ENCODE measurements at places on chromosomes 3 and 15.

DNA sequence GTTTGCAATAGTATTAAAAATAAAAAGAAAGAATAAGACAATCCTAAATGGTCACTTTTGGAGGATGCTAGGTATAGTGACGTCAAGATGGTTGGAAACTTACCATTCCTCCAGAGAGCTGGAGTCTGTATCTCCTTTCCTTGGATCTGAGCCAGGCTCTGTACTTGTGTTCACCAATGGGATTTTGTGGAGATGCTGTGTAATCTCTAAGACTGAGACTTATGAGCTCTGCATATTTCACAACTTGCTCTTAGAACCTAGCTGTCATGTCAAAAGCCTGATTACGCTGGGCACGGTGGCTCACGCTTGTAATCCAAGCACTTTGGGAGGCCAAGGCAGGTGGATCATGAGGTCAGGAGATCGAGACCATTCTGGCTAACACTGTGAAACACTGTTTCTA lies 126.8 kb upstream of the CLSTN2 start:
- DNase-seq, result no peak

DNA sequence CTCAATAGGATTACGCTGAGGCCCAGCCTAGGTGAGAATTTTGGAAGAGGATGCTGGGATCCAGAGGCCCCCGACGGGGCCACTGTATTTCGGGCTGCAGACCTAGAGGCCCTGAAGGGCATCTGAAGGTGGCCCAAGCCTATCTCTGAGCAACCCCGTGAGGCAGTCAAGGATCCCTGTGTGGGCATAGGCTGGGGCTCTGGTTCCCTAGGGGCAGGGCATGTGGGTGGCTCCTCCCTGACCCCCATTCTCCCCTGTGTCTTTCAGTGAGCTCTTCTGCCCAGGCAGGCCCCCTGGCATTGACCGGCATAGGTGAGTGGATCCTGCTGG lies 216.0 kb downstream of the SNRPN start:
- DNase-seq, result no peak

DNA sequence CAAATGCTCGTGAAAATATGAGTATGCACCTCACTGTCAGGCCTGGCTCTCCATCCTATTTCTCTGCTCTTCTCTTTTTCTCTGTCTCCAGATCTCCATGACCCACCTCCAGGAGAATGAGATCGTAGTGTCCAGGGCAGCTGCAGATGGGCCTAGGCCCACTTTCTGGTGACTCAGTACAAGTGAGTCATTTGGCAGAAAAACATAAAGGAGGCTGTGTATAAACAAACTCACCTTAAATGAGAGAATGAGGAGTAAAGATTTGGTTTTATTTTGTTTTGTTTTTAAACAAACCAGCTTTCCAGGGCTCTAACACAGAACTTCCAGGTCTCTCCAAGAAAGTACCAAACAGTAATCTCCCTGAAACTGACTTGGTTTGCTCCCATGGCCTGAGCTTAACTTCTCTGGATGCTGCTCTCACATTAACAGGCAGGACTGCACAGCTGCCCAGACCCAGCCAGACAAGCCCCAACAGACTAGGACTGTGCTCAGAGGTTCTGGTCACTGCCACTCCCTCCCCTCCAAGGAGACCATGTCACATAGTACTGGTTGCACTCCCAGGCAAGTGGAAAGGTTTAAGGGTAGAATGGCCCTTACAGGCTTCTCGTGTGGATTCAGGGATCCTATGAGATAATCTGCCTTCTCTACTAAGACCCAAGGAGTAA lies 1.5 kb upstream of the HEG1 start:
- no peak for DNase-seq

- no peak for DNase-seq
Measured at GRCh38 chr15:99508311-99508645, 57.5 kb upstream of the MEF2A start.

DNA sequence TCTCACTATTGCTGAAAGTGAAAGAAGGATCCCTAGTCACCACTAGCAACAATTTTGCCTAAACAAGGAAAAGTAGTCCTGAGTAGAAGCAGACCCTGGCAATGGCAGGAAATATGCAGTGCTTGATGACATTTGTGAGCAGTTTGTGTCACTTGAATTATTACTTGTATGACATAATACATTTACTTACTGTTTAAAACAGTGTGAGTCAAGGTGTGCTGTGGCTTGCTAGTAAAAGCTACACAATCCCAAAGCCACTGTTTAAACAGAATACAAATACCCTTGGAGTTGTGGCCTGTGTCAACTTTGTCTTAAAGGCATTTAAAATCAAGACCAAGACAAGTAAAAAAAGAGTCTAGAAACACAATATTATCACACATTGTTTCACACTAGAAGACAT lies 775.4 kb downstream of the ROBO1 start:
- DNase-seq, result no peak

- DNase-seq, result no peak
Measured at GRCh38 chr3:166897811-166898210, 482.3 kb downstream of the ZBBX start.

GRCh38 chr3:187914231-187914630 lies 169.0 kb upstream of the BCL6 start:
- DNase-seq, result no peak

DNA sequence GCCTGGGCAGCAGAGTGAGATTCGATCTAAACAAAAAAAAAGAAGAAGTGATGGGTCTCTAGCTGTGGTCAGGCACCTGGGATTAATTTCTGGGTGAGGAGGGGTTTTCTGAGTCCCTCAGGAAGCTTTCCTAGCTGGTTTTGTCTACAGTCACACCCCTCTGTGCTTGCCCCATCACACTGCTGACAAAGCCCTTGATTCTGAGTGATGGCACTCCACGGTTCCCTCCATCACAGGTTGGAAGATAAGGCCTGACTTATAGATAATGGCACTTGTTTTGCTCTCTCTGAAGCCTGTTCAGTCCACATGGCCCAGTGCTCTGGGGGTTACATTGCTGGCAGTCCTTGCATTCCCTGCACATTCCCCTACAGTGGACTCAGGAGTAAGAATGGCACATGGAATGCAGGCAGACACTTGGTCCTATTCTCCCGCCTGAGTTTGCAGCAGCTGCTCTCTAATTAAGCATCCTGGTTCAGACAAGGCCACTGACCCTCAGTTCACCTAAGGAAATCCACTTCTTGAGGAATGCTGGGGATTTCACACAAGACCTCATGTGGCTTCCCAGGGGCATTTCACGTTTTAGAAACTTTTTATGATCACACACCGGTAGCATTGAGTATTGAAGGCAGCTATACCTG lies 81.0 kb upstream of the NMNAT3 start:
- no peak for DNase-seq

- DNase-seq, result no peak
Measured at GRCh38 chr3:130299531-130299930, 45.9 kb upstream of the COL6A5 start.

GRCh38 chr15:101088271-101088670 lies 163.6 kb downstream of the CHSY1 start:
- DNase-seq, result no peak

- DNase-seq, result no peak
Measured at GRCh38 chr15:95032156-95032555, 800.8 kb downstream of the MCTP2 start.

DNA sequence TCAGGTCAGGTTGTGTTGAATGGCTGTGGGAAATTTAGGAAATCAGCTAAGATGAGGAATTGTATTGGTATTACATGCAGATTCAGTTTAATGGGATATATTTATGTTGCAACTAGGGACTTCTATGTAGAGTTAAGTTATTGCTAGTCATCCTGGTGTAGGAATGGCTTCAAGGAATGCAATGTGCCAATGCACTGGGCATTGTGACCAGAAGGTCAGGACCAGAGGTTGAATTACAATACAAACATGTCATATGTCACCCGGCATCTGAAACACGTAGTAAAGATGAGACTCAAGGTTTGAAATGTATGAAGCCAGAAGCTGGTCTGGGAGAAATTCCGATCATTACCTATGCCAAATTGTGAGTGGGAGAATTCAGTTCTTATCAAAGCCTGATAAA lies 11.7 kb upstream of the GAP43 start:
- DNase-seq, result no peak

- no peak for DNase-seq
Measured at GRCh38 chr3:36710606-36711005, 53.7 kb downstream of the DCLK3 start.

- no peak for DNase-seq
Measured at GRCh38 chr3:115999613-116000012, 376.3 kb downstream of the GAP43 start.

GRCh38 chr3:116141724-116142123 lies 303.6 kb downstream of the LSAMP start:
- DNase-seq, result no peak

DNA sequence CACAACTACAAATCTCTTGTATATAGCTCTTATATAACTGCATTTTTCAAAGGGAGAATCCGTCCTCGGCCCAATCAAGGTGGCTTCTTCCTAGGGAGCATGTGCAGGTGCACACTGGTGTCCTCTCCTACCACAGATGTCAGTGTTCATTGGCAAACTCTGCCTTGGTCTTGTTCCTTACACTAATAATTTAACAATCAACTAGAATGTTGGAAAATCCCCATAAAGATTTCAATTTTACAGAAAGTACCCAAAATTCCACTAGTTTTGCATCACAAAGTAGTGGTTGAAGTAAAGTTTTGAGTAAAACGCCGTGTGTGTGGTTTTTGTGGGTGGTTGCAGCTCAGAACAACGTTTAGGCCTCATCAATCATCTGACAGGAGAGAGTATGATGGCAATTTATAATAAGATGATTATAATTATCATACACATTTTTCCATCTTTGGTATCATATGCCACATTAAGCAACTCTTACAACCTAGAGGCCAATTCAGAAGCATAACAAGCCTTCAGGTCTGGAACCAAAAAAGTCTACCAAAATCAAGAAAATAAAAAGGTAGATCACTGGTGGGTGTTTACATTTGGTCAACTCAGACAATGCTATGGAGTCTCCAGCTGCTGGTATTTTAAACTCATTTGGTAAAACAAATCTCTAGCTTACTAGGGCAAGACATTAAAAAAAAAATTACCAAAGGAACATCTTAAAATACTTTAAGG lies 128.9 kb upstream of the BHLHE40 start:
- no peak for DNase-seq

- no peak for DNase-seq
Measured at GRCh38 chr3:2517500-2518172, 419.0 kb downstream of the CNTN4 start.

DNA sequence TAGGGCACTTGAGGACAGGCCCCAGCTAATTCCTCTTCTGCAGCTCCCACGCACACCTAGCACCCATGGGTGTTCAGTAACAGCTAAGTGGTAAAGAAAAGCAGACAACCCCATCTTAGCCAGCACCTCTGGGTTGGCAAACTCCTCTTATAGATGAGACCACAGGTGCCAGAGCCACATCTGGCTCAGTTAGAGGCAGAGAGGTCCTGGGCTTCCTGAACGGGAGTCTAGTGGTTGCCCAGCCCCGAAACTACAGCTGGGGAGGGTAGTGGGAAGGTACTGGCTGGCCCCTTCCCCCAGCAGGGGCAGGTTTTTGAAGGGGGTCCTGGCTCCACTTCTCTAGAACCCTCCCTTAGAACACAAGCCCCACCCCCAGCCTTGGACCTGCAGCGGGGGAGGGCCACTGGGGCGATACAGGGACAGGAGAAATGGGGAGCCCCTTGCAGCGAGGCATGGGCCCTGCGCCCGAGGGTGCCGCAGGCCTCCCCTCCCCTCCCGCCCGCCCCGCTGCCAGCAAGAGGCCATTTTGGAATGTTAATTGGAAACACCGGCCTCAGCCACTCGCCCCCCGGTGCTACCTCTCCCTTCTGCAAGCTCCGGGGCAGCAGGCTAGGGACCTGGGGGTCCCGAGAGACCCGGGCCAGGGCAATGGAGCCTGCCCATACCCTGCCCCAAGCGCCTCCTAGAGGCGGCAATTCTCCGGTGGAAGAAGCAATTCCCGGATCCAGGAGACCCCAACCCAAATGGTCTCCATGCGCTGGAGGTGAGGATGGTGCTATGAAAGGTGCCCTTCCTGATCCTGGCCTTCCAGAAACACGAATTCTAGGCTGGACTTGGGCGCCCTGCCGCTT lies 1.5 kb downstream of the DUSP7 start:
- DNase-seq, result peak; percentile 26

- no peak for DNase-seq
Measured at GRCh38 chr3:14879211-14879874, 60.6 kb downstream of the FGD5 start.

DNA sequence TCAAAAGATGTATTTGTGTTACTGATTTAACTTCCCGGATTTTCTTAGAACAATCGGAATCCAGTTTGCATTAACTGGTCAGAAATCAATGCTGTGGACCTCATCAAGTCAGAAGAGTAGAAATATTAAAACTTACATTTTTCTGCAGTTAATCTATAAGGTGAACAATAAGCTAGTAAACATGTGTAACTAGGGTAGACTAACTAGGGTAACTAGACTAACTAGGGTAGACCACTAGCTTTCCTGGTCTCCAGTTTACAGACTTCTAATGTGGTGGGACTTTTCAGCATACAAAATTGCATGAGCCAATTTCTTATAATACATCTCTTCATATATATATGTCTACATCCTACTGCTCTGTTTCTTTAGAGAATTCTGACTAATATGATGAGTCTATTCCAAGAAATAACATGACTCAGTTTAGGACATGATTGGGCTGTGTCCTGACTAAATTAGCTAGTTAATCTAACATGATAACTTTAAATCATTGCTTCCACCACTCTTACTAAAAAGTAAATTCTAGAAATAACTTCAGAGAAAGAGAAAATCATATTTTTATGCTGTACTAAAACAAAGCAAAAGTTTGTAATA lies 5.3 kb downstream of the PLSCR2 start:
- no peak for DNase-seq

GRCh38 chr15:99981191-99981647 lies 248.0 kb upstream of the LYSMD4 start:
- DNase-seq, result no peak

GRCh38 chr3:76083992-76084391 lies 298.6 kb upstream of the ZNF717 start:
- DNase-seq, result no peak

DNA sequence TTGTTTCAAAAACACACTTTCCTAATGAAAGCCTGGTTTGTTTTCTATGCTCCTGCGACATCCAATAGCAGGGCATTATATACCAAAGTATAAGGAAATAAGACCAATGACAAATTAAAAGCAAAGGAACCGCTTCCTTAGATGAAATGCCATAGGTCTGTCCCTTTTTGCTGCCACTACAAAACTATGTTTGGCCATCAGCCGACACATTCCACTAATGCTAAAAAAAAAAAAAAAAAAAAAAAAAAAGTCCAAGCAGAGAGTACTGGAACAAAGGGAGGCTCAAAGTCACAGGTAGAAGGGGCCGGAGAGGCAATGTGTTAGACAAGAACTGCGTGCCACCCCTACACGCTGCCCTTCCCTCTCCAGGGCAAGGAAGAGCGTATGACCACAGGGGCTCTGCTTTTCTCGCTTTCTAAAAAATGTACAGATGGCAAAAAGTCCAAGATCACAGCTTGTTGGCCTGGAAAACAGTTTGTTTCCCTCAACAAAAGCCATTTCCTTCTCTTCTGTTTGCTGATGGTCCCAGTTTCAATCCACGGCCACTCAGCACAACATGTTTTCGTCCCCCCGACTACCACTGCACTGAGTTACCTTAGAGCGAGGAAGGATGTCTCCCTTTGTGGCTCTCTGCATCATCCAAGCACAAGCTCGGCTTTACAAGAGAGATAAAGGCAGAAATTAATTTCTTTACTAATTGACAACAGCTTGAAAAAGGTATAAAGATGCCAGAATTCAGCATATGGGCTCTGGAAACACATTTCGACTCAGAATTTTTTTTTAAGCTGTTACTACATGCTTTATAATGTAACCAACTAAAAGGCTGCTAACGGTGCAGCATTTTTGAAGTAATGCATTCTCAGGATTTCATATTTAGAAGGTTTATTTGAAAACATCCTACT lies 70.8 kb downstream of the ABTB1 start:
- no peak for DNase-seq

All from endothelial cell (in vitro differentiated cells).